ENCODE measurements at places on chromosomes 16 and 17.

- no peak for DNase-seq
Measured at GRCh38 chr17:79454826-79455225, 156.0 kb downstream of the RBFOX3 start.

GRCh38 chr17:80866050-80866793 is 125.4 kb upstream of the CHMP6 start:
- DNase-seq = no peak

DNA sequence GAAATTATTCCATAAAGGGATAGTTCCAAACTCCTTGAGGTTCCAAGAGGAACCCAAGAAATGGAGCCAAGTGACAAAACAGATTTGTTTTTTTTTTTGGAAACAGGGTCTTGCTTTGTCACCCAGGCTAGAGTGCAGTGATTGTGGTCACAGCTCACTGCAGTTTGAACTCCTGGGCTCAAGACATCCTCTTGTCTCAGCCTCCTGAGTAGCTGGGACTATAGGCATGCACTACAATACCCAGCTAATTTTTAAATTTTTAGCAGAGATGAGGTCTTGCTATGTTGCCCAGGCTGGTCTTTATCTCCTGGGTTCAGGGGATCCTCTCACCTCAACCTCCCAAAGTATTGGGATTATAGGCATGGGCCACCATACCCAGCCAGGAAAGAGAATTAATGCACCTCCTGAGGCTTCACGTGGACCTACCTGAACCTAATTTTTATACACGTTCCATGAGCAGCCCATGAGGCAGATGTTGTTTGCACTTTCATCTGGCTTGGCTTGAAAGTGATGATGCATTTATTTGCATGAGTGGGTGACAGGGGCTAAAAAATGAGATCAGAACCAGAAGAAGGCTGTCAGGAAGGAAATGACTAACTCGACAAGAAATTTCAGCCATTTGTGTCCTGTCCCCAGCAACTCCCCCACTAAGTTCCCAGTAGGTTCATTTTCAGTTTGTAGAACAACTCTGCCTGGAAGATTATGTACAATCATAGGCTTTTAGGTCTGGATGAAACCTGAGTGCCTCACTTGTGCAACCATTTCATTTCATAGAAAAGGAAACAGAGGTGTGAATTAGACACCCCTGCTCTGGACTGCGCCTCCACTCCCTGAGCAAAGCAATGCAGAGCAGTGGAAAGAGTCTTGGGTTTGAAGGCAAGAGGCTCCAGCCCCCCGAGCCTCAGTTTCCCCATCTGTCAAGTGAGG is 10.3 kb upstream of the IRF8 start:
- DNase-seq = no peak

DNA sequence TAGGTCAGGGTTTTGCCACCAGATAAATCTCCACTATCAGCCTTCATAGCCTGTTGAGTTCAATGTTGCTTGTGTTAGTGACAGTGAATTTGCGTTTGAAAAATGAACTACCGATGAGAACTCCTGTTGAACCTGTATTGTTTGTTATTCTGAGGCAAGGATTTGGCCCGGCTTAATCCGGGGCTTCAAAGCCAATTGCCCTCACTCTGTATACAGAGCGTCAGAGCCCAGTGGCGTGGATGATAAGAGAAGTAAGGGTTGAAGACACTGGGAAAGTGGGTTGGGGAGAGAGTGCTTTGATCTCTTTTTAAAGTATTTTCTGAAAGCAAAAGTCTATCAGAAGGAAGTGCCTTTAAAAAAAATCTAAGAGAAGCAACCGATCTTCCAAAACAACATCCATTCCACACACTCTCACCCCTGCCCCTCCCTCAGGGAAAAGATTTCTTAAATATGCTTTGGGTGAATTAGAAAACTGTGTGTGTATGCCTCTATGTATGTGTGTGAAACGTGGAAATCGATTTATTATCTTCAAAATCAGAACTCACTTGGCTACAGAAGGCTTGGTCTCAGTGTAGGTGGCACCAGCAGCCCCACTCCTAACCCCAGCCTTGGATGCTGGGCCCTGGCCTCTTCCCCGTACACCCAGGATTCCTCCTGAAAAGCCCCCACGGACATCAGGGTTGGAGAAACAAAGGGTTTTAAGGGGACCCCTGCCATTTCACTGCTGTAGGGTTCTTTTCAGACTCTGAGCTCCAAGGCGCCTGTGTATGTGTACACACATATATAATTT is 8.8 kb downstream of the TBX4 start:
- DNase-seq = peak; percentile 35

- DNase-seq = no peak
Measured at GRCh38 chr16:88836791-88837190, 20.0 kb downstream of the GALNS start.

DNA sequence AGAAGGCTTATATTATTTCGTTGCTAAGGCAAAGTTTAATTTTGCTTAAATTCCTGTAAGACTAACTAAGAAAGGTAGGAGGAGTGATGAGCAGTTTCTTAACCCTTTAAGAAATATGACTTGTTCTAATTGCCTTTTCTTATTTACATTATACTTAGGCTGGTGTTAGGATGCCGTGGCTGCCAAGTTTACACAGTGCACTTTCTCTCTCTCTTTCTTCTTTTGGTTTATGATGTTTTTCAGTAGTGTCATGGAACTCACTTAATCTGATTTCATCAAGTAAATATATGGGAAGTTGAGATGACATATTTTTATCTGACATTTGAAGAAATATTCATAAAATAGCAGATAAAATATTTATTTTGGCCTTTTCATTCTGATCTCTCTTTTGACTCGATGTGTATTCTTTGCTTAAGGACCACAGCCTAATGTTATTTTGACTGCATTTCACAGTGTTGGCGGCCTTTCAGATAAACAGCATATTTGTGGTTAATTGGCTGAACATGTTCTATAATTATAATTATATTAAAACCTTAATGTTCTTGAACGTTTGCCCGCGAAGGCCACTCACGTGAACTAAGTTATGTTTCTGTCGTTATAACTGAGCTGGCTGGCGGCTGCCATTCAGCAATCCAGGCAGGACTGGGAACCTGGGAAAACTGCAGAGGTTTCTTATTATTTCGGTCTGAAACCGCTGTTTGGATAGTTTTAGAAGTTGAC is 191.6 kb downstream of the WWOX start:
- DNase-seq = no peak

- DNase-seq = no peak
Measured at GRCh38 chr16:29852654-29853053, 10.4 kb downstream of the CDIPT start.

- DNase-seq = no peak
Measured at GRCh38 chr17:3772764-3773163, 28.2 kb downstream of the ITGAE start.

DNA sequence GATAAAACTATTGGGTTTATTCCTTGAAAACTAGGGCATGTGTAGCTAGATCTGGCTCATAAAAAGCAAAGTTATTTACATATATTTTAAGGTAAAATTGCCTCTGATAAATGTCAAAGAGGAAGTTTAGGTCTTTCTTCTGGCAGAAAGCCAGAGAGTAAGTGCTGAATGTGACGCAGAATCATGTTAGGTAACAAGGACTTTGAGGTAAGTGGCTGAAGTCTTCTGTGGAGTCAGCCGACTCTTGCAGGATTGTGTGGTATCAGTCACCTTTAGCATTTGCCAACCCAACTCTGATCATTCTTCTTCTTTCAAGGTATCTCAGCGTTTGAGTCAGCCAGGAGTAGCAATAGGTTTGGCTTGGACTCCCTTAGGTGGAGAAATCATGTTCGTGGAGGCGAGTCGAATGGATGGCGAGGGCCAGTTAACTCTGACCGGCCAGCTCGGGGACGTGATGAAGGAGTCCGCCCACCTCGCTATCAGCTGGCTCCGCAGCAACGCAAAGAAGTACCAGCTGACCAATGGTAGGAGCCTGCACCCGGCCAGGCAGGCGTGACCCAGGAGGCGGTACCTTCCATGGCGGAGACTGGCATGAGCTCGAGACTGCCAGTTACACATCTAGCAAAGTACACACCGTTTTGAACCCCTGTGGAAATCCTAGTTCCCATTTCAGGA is 37.9 kb downstream of the SIAH1 start:
- no peak for DNase-seq

- DNase-seq = no peak
Measured at GRCh38 chr17:27956601-27957445, 63.7 kb upstream of the LYRM9 start.

GRCh38 chr16:53216798-53217197 is 162.0 kb downstream of the CHD9 start:
- no peak for DNase-seq

DNA sequence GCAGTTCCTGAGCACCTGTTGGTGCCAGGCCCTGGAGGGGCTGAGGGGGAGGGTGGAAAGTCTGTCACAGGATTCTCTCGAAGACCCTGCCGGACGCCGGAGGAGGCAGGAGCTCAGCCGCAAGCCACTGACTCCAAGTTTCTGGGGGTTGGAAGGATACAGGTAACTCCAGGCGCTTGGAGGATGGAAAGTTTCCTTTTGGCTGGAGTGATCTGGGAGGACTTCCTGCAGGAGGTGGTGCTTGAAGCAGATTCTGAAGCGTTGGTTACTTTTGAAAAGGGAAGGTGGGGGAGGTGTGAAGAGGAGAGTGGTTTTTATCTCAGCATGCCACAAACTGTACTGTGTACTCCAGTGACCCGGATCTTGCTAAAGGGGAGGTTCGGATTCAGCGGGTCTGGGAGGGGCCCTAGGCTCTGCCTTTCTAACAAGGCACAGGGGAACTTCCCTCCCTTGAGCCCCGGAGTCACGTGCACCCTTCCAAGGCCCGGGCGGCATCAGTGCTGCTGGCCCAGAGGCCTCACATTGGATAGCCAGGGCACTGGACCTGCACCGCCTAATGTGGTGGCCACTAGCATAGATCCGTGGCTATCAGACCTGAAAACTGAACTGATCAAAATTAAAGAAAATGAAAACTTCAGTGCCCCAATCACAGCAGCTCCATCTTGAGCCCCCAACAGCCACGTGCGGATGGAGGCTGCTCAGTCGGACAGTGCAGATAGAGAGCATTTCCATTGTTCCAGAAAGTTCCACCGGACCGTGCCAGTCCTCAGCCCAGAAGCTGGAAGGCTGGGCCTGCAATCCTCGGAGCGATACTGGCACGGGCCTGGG is 42.2 kb upstream of the GSE1 start:
- no peak for DNase-seq

DNA sequence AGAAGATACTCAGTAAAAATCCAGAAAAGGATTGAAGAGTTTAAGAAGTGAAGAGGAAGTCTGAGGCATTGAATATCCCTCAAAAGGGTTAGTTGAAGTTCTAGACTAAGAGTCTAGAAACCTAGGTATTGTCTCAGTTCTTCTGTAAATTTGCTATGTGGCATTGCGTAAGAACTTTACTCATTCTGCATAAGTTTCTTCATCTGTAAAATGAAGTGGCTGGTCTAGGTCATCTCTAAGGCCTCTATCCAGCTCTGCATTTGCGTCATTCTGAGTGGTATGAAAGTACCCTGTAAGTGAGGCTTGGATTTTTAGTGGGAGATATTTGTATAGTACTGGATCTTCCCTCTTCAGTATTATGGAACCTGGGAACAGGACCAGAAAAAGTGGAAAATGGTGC is 130.2 kb downstream of the MYO1D start:
- no peak for DNase-seq

All from suprapubic skin (tissue), 4 donors.